Spleen (tissue), 13 donors: ENCODE measurements at places on chromosomes 13 and 19.
A peak's percentile ranks its signal among the peaks of the same experiment; 100 is the strongest.

DNA sequence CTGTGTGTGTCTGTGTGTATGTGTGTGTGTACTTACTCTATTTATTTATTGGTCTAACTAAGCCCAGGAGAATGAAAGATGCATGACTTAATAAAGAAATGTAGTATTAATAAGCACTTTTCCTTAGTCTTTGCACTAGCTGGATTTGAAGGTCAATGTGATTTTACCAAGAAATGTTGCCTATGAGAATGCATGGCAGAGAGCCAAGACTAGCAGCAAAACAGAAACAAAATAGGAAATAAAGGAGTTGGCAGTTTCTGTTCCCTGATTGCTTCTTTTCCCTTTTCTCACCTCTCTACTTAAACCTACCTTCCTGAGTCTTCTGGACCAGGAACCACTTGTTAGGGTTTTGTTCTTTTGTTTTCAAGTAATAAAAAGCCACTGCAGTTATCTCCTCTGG lies 286.1 kb downstream of the KCTD12 start:
- no peak for DNase-seq

DNA sequence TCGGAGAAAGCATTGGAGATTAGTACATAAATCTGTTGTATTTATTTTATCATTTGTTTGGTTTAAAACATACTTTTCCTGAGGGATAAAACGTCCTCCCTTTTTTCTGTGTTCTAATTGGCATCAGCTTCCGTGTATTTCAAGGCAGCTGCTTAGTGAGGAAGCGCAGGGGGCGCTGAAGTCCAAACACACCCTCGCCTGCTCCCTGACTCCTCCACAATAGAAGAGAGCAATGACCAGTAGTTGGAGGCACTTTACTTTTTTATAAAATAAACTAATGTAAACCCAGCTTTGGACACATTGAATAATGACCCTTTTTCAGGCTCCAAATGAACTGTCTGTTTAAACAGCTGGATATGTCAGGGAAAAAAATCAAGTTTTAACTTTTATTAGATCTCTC lies 79.9 kb downstream of the RNASEH2B start:
- DNase-seq = no peak

DNA sequence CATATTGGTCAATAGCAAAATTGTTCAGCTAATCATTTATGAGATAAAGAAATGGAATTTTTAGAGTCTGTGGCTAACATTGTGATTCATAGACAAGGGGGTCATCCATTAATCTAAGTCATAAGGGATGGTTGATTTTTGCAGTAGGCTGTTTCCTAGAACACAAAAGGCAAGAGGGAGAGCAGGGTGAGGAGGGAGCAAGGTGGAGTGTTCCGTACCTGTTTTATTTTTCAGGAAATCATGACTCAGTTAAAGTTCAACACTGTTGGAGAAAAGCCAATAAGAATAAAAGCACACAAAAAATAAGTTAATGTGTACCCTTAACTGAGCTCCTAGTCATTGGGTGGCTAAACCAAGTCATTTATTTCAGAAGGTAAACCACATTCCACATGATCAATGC lies 512.4 kb upstream of the ATXN8OS start:
- no peak for DNase-seq

- peak; percentile 66 for DNase-seq
These were observed 1563.2 kb upstream of the MIR17HG start for GRCh38 chr13:89784161-89784809.

DNA sequence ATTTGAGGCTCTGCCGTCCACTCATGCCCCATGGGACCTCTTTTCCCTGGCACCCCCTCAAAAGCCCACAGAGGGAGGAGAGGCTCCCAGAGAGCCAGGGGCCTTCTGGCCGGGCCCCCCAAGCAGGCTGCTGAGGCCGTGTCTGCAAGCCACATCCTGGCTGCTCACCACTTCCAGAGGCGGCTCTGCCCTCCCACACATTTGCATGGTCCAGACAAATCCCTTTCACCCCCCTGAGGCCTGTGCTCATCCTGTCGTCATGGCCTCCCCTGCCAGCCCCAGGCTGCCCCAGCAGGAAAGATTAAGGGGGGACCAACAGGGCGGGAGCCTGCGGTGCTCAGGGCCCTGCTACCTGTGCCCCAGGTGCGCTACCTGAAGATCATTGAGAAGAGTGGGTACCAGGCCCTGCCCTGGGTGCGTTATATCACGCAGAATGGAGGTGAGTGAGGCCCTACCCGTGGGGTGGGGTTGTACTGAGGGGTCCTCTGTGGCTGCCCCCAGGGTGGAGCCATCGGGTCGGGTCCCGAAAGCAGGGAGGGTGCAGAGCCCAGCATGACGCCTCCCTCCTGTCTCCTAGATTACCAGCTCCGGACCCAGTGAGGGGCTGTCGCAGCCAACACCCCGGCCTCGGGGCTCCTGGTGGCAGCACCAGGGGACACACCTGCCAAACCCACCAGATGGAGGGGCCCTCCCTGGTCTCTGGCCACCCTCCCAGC lies 36.3 kb downstream of the AP1M1 start:
- DNase-seq = no peak

DNA sequence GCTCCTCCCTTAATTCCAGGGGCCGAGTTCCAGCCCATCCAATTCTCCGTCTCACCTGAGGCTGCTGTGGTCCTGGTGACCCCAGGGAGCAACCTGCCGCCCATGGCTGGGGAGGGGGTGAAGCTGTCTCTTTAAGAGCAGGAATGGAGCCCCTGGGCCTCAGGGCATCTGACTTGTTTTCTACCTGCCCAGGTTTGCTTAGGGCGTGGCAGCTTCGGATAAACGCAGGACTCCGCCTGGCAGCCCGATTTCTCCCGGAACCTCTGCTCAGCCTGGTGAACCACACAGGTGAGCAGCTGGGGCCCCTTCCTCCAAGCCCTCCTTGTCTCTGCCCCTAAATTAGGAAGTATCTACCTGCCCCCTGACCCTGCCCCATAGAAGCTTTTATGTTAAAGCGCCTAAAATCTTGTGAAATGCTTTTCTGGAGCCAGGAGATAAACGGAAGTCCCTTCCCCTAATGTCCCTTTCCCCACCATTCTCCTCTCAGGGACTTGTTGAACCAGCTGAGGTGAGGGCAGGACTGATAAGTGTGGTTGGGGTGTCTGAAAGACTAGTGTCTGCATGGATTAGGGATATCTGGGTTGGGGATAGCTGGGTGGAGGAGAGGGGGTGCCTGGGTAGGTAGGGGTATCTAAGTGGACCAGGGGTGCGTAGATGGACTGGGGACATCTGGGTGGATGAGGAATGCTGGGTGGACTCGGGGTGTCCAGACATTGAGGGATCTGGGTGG lies 614 bp downstream of the FXYD3 start:
- no peak for DNase-seq

- no peak for DNase-seq
These were observed 620.6 kb downstream of the GPC6 start for GRCh38 chr13:93847162-93847561.

DNA sequence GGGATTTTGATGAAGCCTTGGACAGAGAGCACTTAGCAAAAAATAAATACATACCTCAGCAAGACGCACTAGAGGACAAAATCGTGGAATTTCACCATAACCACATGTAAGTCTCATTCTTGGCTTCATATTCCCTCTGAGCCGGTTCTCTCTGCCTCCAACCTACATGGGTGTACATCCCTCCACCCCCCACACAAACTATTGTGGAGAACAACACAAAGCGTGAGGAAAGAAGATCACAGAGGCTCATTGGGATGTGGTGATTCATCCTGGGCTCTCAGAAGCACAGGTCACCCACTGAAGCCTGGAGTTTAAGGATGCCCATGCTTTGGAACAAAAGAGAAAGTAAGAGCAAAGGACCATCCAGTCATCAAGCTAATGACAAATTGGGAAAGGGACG lies 192.2 kb downstream of the STK24 start:
- DNase-seq = no peak

DNA sequence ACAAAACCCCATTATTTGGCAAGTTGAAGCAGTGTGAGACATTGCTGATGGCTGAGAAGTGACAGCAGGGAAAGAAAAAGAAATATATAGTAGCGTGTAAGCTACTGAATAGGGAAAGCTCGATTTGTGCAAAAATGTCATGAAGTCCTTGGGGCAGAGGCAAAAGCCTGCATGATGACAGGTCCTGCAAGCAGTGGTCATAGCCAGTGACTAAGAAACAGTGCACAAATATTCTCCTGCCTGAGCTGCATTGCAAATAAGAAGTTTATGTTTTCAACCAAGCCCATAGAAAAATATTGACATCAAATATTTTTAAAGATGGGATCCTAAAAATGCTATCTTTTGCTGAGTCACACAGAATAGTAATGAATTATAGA lies 270.0 kb downstream of the SLITRK6 start:
- DNase-seq = no peak

GRCh38 chr13:83995930-83996329 lies 113.7 kb upstream of the SLITRK1 start:
- no peak for DNase-seq

DNA sequence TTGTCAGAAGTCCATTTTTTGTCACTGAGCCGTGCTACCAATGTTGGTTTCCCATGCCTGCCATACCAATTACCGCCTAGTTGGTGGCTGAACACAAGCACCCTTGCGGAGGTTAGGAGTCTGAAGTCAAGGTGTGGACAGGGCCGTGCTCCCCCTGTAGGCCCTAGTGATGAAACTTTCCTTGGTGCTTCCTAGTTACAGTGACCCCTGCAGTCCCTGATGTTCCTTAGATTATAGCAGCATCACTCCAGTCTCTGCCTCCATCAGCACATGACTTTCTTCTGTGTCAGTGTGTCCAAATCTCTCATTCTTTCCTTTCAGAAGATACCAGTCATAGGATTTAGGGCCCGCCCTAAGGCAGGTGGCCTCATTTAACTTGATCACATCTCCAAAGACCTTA lies 99.0 kb downstream of the MYO16 start:
- DNase-seq = no peak

- DNase-seq = no peak
These were observed 2.4 kb downstream of the SHANK1 start for GRCh38 chr19:50717026-50717723.

GRCh38 chr19:30703645-30704044 lies 331.5 kb downstream of the ZNF536 start:
- no peak for DNase-seq

DNA sequence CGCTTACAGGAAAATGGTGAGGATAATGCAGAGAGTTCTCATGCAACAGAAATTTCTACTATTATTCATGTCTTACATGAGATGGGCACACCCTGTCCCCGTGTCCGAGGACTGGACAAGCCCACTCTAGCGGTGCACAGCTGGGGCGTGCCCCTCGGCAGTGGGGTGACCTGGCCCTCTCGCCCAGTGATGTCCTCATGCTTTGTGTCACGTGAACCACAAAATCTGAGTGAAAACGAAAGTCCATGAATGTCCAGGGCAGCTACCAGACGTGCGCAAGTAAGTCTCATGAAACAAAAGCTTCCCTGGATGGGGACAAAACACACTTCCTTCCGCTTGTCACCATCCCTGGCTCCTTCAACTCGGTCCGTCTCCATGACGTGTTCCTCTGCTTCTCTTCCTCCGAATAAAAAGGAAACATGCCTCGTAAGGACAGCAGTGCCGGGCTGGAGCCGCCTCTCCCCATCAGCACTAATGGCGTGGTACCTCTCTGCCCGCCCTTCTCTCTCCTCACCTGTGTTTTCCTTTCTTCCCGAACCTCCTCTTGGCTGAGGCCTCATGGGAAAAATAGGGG lies 45.6 kb downstream of the ANKRD10 start:
- DNase-seq = no peak

DNA sequence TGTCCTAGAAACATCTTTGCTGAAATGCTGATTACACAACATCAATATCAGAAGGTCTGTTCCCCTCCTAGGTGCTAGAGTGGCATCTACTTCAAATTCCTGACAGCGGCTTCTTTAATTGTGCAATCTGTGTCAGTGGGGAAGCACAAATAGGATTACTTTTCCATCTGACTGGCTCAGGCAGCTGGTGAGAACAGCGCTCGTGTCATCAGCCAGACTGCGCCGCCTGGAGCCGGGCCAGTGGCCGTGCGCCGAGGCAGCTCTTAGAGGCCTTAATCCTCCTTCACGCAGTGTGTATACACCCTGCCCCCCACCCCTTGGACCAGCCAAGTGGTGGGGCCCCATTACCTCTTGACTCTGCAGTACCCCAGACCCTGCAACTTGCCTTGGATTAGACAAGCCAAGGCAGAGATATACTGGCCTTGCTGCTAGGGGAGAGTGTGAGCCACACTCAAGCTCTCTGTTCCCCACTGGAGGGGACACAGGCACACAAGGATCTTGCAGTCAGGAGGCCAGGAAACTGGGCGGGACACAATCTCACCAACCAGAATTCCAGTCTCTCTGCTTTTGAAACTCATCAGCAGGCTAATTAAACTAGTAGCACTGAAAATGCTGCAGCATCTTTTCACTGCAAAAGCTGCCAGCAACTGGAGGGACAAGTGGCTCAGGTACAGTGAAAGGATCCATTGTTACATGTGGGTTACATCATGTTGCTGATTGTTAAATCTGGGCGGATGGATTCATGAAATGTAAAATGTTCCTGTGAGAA lies 48.9 kb upstream of the EPHX3 start:
- no peak for DNase-seq

DNA sequence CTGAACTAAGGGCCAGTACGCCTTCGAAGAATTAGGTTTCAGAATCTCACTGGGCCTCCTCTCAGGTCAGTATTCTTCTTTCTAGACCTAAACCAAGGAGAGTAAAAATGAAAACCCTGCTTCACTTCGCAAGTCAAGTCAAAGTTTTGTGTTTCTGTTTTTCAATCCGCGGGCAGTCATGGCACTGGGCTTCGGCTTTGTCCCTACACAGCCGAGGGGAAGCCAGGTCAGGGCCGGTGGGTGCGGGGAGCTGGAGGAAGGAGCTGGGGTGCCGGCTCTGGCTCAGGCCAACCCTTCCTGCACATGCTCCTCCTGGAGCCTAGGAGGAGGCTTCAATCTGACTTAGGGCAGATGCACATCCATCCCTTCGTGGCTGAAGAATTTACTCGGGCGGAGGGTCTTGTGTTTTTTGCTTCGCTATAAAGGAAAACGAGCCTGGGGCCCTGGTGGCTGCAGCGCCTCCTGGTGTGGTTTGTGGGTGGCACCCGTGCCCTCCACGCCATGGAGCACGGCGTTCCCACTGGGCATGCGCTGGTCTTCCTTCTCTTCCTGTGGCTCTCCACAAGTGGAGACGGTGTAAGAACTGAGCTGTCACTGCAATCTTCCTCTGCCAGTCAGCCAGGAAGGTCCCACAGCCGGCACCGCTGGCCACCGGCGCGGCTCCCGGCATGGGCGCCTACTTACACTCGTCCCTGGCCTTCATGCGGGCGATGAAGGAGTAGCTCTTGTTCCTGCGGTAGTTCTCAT lies 22.5 kb downstream of the C19orf44 start:
- DNase-seq = no peak

DNA sequence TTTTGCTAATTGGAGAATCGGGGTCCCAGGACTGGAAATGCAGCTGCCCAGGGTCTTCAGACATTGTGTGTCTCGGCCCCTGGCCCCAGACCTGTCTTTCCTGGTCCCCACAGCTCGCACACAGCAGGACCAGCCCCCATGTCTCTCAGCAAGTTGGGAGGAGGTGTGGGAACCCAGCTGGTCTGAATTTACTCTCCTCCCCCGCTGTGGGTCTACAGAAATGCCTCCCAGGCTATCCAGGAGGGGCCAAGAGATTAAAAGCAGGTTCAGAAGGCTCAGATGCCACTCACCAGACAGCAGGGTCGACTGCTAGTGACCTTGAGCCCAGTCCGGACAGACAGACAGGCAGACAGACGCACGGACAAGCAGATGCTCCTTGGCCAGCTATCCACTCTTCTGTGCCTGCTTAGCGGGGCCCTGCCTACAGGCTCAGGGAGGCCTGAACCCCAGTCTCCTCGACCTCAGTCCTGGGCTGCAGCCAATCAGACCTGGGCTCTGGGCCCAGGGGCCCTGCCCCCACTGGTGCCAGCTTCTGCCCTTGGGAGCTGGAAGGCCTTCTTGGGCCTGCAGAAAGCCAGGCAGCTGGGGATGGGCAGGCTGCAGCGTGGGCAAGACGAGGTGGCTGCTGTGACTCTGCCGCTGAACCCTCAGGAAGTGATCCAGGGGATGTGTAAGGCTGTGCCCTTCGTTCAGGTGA lies at the start of gene DAND5:
Gene DAND5, plus strand, starts transcription at position 285 of the 697 bp plus-strand sequence. Its CDS starts 85 bp downstream, at position 370.
- DNase-seq = no peak
